ENCODE measurements at places on chromosomes 6 and 20.

DNA sequence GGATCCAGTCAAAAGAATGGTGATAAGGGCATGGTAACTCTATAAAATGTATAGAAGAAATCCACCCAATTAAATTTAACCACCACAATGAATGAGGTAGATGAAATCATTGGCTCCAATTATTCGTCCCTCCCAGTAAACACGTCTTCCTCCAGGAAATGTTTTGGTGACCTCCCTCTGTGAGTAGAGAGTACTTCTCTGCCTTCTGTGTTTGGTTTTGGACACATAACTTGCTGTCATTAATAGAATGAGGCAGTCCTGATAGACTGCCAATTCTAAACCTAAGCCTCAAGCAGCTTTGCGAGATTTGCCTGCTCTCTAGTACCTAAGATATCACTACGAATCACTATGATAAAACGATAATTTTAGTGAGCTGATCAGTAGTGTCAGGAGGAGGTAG, 632.8 kb downstream of the HDGFL1 start:
- no peak for DNase-seq

- DNase-seq, result no peak
Measured at GRCh38 chr20:41234041-41234440, 83.5 kb downstream of the ZHX3 start.

- no peak for DNase-seq
Measured at GRCh38 chr6:13195803-13196202, 132.5 kb downstream of the TBC1D7 start.

- no peak for DNase-seq
Measured at GRCh38 chr6:163381118-163381756, 33.3 kb upstream of the QKI start.

GRCh38 chr6:155830531-155830930, 374.9 kb upstream of the NOX3 start:
- DNase-seq, result no peak

DNA sequence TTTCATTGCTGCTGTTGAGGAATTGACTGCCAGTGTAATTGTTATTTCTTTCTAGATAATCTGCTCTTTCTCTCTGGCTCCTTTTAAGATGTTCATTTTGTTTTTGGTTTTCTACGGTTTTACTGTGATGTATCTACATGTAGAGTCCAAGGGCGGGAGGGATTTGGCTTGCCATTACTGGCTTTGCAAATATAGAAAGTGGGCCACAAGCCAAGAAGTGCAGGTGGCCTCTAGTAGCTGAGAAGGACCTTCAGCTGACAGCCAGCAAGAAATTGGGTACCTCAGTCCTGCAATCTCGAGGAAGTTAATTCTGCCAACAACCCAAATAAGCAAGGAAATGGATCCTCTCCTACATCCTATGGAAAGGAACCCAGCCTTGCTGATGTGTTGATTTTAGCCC, 42.8 kb upstream of the GLP1R start:
- DNase-seq, result no peak

- no peak for DNase-seq
Measured at GRCh38 chr6:154782193-154782592, 49.0 kb downstream of the SCAF8 start.

GRCh38 chr20:11675920-11676629, 241.6 kb upstream of the BTBD3 start:
- no peak for DNase-seq

- no peak for DNase-seq
Measured at GRCh38 chr6:5497896-5498578, 236.7 kb downstream of the FARS2 start.

DNA sequence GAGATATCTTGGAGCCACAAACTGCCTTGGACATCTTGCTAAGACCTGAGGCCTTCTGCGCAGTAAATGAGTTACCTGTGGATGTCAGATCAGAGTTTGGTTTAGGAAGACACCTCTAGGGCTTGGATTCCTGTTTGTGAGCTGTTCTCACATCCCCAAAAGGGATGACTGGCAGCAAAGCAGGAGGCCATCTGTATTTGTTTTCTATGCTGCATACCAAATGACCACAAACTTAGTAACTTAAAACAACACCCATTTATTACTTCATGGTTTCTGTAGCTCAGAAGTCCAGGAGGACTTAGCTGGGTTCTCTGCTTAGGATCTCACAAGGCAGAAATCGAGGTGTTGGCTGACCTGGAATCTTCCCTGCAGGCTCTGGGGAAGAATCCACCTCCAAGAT, 116.7 kb downstream of the UNC5CL start:
- no peak for DNase-seq

- no peak for DNase-seq
Measured at GRCh38 chr6:77474286-77474956, 11.1 kb upstream of the HTR1B start.

GRCh38 chr6:132354517-132355167, 46.6 kb downstream of the MOXD1 start:
- no peak for DNase-seq

DNA sequence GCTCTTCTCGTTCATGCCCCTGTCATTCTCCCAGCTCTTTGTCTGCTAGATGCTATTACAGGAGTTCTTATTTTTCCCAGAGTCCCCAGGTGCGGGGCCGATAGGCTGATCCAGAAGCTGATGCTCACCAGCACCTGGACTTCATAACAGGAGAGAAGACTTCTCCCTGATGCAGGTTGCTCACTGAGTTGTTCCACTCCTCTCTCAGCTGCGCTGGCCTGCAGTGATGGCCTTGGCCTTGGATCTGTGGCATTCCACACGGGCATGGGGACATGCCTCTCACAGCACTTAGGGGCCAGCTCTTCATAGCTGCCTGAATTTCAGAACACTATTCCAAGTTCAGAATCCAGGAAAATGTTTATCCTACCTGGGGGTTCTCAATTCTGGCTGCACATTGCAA, 7.1 kb upstream of the TXNDC5 start:
- no peak for DNase-seq

Data from prostate gland (tissue), 2 donors.